Esophagus squamous epithelium (tissue), 5 donors: ENCODE measurements at places on chromosomes 7 and 10.

- no peak for DNase-seq
These were observed 98.7 kb downstream of the LRRC4 start for GRCh38 chr7:127932496-127932895.

DNA sequence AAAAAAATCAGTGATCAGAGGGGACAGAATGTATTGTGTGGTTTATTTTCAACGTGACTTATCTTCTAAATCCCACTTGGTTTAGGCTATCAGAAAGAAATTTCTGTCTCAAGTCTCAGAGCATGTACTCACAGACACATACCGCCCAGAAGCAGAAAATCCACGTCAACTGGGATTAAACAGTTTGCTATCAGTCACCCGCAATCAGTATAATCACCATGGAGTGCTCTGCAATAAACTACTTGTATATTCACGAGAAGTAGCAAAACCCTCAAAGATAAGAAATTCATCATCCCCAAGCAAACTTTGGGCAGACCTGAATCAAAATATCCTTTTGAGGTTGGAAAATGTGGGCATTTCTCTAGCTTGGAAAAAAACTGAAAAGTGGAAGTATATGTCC is 259.1 kb downstream of the FGFR2 start:
- DNase-seq = no peak

GRCh38 chr7:111229916-111230315 is 139.0 kb downstream of the LRRN3 start:
- no peak for DNase-seq

- no peak for DNase-seq
These were observed 124.8 kb downstream of the MPP7 start for GRCh38 chr10:28177944-28178637.

DNA sequence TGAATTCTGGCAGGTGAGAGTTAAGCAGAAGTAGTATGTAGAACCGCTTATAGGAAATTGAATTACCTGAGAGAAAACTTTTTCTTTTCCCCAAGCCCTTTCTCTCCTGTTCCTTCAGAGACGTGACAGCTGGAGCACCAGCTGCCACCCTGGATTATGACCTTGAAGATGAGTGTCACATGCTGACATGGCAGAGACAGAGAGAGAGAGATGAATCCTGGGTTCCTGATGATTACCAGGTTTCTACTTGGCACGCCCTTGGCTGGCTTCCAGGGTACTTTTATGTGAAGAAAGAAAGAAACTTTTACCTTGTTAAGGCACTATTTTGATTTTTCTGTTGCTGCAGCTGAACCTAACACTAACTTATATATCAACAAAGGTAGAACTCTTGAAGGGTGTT is 99.9 kb downstream of the GPR26 start:
- no peak for DNase-seq

- DNase-seq = no peak
These were observed 146.0 kb upstream of the GNAI1 start for GRCh38 chr7:79988653-79989052.

- no peak for DNase-seq
These were observed 844 bp downstream of the NRF1 start for GRCh38 chr7:129612112-129613015.

DNA sequence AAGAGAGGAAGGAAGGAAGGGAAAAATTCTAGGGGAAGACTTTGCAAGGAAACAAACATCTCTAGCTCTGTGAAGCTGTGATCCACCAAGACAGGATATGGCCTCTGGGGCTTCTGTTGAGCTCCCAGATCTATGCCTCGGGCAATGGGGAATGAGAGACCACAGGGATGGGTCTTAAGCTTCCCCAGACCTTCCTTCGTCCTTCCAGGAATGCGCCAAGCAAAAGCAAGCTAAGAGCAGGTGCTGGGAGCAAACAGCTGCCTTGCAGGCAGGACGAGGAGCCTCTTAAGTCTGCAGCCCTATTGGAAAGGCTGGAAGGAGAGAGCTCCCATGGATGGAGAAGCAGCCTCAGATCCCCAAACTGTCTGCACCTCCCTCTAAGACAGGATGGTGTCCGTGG is 21.9 kb upstream of the ELN start:
- no peak for DNase-seq

DNA sequence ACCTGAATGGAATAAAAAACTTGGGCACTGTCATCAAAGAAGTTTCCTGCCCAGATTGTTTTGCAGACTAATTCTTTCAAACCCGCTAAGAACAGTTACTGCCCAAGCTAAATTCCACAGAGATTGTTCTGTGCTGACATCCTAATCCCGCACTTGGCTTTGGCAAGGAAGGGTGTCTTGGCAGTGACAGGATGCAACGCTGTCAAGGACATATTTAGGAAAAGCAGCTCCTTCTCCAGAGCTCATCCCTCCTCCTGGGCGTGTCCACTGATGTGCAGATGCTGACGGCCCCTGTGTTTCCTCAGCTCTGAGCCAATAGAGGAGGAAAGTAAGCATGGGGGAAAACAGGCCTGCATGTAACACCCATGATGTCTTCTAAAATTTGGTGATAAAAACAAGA is 74.2 kb downstream of the EEPD1 start:
- DNase-seq = no peak

DNA sequence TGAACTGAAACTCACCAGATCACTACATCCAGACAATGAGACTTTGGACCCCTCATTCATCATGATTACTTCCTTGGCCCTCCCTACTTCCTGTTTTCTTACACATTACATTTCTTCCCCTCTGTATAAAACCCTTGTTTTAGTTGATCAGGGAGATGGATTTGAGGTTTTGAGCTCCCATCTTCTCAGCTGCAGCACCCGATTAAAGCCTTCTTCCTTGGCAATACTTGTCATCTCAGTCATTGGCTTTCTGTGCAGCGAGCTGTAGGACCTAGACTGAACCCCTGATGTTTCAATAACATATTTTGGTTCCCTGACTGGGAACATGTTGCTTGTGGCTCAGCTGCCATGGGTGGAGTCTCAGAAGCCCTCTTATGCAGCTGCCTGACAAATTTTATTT is 33.1 kb downstream of the NOLC1 start:
- no peak for DNase-seq

DNA sequence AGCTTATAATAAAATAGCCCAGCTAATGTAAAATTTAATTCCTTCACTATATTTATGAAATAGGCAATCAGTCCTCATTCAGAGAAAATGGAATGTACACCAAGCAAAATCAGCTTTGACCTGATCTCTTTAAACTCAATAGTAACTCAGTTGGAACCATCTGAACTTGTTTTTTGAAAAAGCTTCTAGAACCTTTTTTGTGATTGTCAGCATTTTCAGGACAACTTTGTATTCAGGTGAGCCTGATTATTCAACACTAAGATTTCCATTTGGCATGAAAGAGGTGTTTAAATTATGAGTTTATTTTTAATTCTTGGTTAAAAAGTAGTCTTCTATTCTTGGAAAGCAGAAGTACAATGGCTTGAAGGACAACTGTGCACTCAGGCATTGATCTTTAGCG is 89.5 kb downstream of the FRMD4A start:
- DNase-seq = no peak

DNA sequence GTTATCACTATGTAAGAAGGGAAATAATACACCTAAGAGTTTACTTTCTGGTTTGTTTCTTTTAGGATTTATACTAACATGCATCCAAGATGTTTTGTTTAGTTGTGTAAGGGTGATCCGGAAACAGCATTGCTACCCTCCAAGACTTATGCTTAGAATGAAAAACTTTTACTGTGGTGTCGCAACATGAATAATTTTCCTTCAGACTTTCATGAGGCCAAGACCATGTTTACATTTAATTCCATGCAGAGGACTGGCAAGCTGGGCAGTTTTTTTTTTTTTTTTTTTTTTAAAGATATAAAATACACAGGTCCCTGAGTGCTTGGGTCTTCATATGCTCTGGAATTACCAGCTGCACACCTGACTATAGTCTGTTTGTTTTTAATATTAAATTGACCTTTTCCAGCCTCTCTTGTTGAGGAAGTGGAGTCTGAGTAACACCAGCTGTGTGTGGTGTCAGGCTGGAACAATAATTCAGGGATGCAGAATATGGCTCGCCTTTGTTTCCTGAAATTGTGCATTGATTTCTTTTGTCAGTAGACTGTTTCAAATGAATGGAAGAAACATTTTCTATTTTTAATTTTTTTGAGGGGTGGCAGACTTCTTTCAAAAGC is 81.7 kb downstream of the ST7 start:
- no peak for DNase-seq

DNA sequence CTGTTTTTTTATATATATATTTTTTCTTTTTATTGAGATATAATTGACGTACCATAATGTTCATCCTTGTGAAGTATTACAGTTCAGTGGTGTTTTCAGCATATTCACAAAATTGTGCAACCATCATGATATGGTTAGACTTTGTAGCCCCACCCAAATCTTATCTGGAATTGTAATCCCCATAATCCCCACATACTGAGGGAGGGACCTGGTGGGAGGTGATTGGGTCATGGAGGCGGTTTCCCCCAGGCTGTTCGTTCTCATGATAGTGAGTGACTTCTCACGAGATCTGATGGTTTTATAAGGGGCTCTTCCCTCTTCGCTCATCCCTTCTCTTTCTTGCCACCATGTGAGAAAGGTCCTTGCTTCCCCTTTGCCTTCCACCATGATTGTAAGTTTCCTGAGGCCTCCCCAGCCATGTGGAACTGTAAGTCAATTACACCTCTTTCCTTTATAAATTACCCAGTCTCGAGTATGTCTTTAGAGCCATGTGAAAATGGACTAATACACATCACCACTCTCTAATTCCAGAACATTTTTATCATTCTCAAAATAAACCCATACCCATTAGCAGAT is 73.9 kb upstream of the SMNDC1 start:
- DNase-seq = no peak

- no peak for DNase-seq
These were observed 136.2 kb upstream of the CTBP2 start for GRCh38 chr10:125296598-125296997.

- DNase-seq = no peak
These were observed 118.6 kb downstream of the RNF32 start for GRCh38 chr7:156759143-156759542.

GRCh38 chr7:46450425-46450824 is 529.4 kb upstream of the IGFBP3 start:
- DNase-seq = no peak

DNA sequence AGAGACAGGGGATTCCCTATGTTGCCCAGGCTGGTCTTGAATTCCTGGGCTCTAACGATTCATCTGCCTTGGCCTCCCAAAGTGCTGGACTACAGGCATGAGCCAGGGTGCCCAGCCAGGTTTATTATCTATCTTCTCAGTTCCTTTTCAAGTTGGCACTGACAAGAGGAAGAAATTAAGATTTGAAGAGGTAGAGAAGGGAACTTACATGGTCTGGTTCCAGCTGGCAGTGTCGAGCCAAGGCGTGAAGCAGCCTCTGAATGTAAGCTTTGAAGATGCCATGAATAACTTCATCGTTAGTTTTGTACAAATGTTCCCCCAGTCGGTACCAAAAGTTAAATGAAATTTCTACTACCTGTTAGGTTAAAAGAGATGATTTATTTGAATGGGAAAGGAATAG is 57.7 kb downstream of the TNPO3 start:
- no peak for DNase-seq

- no peak for DNase-seq
These were observed 75.8 kb downstream of the OR13A1 start for GRCh38 chr10:45239642-45240041.

DNA sequence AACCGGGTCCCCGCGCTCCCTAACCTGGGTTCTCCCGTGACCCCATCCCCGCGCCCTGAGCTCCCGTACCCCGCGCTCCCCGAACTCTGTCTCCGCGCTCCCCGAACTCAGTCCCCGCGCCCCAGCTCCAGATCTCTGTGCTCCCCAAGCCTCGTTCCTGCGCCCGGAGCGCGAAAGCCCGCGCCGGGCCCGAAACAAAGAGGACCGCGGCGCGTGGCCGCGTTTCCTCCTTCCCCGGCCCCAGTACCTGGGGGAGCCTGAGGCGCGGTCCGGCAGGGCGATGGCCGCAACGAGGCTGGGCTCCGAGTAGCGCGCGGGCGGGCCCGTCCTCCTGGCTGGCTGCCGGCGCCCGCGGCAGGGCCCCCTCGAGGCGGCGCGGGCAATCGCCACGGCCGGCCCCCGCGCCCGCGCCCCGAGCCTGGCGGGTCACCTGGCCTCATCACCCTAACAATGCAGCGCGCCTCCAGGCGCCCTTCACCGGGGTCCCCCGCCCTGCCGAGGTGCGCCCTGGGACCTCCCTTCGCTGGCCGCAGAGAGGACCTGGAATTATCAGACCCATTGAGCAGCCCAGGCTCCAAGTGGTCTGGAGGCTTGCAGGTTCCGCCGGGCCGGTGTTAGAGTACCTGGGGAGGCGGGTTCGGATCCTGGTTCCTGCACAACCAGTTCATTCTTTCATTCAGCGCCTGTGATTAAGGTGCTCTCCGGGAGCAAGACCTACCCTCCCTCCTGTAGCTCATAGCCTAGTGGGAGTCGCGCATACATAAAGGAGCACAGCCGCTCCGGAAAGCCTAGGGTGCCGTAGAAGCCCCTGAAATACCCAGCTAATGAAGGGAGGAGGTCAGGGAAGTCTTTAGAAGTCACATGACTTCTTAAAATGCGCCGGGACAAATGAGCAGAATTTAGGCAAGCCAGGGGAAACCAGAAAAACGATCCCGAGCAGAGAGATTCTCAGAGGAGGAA is at the start of gene TNS3:
TNS3 (minus strand) TSS at position 308 of the 960 bp plus-strand sequence. CDS start 142,475 bp downstream, outside the sequence.
- no peak for DNase-seq
